T-helper 1 cell (primary cell): ENCODE measurements at places on chromosomes 6 and 20.

- no peak for DNase-seq
Observed at GRCh38 chr20:31717478-31718201, 5.0 kb downstream of the BCL2L1 start.

DNA sequence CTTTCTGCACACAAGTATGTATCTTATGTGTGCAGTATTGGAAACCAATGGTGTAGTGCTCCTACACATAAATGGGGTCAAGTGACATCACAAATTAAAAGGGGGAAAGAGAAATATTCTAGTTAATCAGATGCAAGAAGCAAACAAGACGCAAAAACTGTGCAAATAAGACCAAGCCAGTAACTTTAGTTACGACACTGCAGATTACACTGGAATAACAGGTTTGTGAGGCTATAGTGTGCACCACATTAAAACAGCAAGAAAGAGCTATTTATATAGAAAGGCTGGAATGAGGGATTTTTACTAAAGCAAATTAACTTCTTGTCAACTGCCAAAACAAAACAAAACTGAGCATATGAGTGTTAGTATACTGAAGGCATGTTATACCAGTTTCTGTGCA, 45.8 kb downstream of the NR2E1 start:
- DNase-seq, result no peak

- no peak for DNase-seq
Observed at GRCh38 chr20:57097245-57097915, 169.1 kb downstream of the BMP7 start.

DNA sequence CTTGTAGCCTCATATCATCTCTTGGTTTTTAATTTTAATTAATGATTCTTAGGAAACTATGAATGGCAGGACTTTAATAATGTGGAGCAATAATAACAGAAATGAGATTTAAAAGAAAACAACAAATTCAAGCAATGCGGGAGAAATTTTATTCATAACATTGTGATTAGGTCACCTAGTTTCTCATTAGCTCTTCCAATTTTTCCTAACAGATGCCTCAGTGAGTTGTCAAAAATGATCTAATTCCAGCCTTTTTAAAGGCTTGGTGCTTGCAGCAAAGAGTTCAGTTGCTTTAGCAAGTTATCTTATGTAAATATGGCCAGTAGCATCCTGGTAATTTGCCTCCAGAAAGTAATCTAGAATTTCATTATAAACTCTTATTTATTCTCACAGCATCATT, 20.4 kb downstream of the PDE7B start:
- DNase-seq, result no peak

DNA sequence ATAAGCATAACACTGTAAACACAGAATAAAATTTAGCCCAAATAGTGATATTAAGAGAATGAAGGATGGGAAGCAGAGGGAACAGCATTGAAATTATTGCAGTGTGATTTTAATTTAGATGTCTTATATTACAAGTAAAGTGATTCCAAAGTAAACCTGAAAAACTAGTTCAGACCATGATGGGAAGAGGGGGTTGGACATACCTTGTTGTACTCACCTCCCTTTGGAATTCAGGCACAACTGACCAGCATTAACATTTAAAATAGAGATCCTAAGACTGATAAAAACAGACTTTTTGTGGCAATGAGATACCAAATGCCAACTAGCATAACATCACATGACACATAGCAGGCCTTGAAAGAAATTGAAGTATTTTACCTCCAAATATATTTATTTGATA, 262.6 kb upstream of the PRND start:
- no peak for DNase-seq

- DNase-seq, result peak; percentile 21
Observed at GRCh38 chr20:51720854-51721253, 47.3 kb downstream of the ATP9A start.

- DNase-seq, result no peak
Observed at GRCh38 chr20:6680441-6680840, 87.0 kb upstream of the BMP2 start.

GRCh38 chr6:69883551-69883950, 17.2 kb downstream of the COL19A1 start:
- DNase-seq, result no peak

- DNase-seq, result no peak
Observed at GRCh38 chr20:5448449-5449118, 131.8 kb upstream of the PROKR2 start.

DNA sequence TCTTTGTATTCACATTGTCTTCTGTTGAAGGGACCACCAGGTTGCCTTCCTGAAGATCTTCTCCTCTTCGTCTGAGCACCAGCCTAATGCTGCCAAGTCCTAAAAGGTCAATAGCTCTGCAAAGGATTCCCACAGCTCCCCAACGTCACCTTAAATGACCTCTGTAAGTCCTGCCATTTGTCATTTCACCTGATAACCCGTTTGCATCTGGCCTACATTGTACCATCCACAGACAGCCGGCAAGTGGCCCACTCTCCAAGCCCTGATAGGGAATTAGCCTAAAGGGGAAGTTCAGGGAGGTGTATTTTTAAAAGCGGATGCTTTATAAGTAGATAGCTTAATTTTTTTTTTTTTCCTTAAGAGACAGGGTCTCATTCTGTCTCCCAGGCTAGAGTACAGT, 127.8 kb downstream of the ZMYND8 start:
- DNase-seq, result no peak

DNA sequence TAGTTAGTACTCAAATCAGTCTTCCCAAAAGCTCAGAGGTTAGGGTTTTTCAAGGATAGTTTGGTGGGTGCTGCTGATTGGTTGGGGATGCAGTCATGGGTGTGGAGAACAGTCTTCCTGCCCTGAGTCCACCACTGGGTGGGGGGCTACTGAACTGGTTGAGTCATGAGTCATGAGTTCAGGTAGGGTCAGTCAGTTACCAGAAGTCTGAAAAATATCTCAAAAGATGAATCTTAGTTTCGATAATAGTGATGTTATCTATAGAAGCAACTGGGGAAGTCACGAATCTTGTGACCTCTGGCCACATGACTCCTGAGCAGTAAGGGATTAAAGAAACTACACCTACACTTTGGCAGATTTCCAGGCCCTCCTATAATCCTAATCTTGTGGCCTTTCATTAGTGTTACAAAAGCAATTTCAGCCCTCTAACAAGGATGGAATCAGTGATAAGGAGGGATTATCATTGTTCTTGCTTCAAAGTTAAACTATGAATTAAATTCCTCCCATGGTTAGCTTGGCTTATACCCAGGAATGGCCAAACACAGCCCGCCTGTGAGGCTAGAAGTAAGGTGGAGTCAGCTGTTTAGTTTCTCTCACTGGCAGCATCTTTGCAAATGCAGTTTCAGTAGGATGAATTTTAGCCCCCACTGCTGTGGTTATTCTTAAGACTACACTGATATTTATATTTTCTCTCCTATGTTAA, 33.3 kb upstream of the NKAIN2 start:
- DNase-seq, result no peak

DNA sequence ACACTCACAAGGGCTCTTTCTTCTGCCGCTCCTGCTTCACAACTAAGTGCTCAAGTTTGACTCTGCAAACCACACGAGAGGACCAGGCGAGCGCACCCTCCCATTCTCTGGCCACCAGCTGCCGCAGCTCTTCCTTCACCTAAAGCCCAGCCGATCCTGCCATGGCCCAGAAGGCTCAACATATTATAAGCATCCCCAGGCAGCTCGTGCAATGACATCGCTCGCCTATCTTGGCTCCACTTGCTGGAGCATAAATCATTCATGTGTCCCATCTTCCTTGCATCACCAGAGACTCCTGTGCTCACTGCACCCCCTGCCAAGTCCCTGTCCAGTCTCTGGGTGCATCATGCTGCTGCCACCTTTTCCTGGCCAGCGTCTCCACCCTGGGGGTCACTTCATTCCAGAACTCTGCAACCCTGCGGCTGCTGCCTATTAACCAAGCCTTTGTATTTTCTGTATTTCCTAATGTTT, 59.0 kb downstream of the PSMG4 start:
- DNase-seq, result no peak

GRCh38 chr6:71194724-71195123, 93.9 kb upstream of the OGFRL1 start:
- DNase-seq, result no peak

DNA sequence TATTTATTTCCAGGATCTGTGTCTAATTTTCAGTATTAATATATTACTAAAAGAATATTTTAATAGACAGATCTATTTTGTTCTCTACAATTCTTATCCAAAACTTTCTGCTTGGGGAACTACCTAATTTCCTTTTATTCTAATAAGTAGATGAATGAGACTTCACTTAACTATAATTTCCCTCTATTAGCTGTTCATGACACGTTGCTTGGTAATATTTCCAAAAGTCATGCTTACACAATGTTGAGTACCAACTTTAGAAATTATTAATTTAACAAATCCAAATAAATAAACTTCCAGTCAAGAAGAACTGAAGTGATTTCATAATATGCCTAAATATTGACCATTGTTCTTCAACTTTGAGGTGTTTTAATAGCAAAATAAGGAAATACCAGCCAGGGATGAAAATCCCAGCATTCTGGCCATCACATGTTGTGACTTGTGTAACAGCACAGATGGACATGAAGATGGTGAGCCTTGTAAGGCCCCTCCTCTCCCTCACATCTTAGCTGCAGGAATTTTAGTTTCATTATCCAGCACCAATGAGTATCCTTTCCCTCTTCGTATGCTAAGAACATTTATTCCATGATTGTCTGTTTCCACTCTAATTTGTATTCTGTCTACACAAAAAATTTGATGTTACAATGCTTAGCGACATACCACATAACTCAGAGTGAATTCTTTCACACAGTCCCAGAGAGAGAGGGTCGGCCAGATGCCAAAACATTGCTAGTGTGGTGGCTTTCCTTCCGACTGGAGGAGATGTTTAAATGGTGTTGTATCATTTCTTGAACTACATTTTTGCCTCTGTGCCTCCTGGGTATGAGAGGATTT, 137.5 kb downstream of the FOXA2 start:
- DNase-seq, result no peak

DNA sequence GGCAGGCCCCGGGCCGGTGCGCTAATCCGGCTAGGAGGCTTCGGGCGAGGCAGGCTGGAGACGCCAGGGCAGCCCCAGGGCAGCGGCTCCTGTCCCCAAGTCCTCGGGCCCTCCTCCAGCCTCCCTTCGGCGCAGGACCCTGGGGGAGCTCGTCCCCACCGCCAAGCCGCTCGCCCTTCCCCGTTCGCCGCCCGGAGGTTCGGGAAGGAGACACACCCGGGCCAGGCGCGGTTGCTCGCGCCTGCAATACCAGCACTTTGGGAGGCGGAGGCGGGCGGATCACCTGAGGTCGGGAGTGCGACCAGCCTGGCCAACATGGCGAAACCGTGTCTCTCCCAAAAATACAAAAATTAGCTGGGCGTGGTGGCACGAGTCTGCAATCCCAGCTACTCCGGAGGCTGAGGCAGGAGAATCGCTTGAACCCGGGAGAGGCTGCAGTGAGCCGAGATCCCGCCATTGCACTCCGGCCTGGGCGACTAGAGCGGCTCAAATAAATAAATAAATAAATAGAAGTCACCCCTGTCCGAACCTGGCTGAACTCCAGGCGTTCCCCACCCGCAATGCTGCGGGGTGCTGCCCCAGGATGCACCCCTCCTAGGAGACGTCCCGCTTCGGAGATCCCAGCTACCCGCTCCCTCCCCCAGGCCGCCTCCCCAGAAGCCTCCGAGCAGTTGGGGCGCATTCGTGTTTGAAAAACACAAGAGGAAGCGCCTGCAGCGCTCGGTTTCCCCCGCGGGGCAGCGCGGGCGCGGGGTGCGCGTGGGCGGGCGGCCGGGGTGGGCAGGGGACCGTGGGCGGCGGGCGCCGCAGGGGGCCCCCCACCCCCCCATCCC, 27.5 kb downstream of the SERPINB9 start:
- peak; percentile 41 for DNase-seq

DNA sequence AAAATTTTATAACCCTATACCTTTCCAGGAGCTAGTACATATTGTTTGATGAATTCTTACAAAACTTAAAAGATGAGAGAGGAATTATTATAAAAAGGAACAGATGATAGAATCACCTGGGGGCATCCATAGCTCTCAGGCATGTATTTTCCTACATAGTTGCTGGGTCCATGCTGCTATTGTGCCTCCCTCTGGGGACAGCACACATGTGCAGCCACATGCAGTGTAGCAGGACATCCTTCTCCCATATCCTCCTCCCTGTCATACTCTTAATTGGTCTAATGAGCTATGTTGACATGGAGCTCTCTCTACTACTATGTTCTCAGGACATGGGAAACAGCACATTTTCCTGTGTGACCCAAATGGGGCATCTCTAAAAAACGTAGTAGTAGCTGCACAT, 898.2 kb upstream of the MAP3K7 start:
- DNase-seq, result no peak

- DNase-seq, result no peak
Observed at GRCh38 chr6:10313799-10314162, 101.1 kb downstream of the TFAP2A start.

GRCh38 chr6:30541515-30542403, 14.5 kb downstream of the GNL1 start:
- peak; percentile 73 for DNase-seq

DNA sequence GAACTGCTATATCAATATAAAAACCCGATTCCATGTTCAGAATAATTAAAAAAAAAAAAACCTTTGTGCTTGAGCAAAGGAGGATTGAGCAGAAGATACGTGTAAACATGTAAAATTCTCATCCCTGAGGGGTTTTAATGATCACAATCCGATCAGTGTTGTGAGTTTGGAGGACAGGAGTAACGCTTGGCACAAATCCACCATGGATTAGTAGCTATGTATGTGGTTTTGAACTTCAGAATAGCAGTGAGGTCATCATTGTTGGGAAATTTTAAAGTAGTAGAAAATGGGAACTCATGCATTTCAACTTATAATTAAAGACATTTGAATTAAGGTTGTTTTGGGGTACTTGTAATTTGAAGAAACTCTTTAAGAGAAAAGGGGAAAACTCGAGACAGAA, 203.2 kb downstream of the RPS12 start:
- no peak for DNase-seq

GRCh38 chr6:22041797-22042480, 254.9 kb downstream of the PRL start:
- DNase-seq, result no peak

- peak; percentile 49 for DNase-seq
Observed at GRCh38 chr6:26445934-26446667, 5.8 kb downstream of the BTN3A3 start.

GRCh38 chr20:56411759-56412472, at the start of gene CASS4:
Gene CASS4, plus strand, starts transcription at chr20:56412260. Its CDS starts 199 bp downstream, at chr20:56412459.
- DNase-seq, result no peak
